ENCODE measurements at places on chromosomes 2 and 18. TPM values are rescaled to one million over a fixed set of nuclear protein-coding genes. Genes with fewer than 3 reads are reported as not detected.

Gene ECEL1
- total RNA-seq = not detected

DNA sequence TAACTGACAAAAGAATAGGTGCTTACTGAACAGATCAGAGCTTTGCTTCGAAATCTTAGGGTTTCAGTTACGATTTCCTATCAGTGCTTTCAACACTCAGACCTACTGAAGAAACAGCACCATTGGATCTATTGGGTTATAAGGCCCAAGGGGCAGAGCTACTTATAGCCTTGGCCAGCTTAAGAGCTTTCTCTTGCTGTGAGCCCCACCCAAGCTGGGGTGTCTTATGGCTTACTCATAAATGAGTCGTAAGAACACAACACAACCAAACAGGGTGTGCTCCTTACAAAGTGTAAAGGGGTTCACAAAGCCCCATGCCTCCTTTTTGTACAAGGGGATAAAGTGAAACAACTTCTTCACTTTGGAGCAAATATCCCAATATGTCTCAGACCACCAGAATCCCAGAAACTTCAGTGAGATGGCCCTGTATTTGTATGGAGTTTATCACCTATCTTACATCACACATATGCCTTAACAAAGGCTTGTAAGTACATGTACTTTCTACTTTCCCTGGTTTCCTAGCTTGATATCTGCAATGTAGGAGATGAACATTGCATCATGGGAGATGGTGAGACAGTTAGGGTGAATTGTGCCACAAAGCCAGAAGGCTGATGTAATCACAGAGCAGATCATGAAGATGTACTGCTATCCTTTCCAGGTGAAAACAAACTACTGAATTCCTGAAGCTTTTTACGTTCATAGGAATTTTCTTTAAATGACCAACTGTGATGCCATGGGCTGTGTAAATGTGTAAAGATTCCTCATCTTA lies 115.5 kb upstream of the GLI2 start:
- H3K4me3 ChIP-seq = no peak overlapping the region
- H3K36me3 ChIP-seq = no peaks in the 10 kb centered on the region
- no peaks in the 10 kb centered on the region for H3K4me1 ChIP-seq
- peaks cover 6% of the 10 kb centered on the region for H3K27me3 ChIP-seq
- H3K27ac ChIP-seq = no peak overlapping the region

DNA sequence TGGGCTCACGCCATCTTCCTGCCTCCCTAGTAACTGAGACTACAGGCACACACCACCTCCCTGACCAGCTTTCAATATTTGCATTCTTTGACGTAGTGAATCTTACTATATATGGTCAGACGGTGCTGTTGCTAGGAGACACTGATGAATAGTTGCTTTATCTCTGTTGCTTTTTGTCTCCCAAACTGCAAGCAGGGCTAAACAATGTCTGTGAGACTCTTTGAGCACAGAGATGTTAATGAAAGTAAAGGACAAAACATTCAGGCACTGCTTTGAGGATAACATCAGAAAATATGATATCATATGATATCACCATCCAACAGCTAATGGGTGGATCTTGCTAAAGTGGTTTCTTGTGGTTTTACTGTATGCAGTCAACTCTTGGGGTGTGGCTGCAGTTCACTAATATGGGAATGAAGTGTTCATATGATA lies 43.0 kb downstream of the EMILIN2 start:
- H3K4me3 ChIP-seq = no peak overlapping the region
- no peak overlapping the region for H3K27ac ChIP-seq
- H3K4me1 ChIP-seq = peaks cover 25% of the 10 kb centered on the region
- peaks cover 18% of the 10 kb centered on the region for H3K36me3 ChIP-seq

- DNase-seq = no peak
- no peaks in the 10 kb centered on the region for H3K36me3 ChIP-seq
- H3K4me3 ChIP-seq = no peak overlapping the region
- H3K27me3 ChIP-seq = peaks cover 5% of the 10 kb centered on the region
- H3K4me1 ChIP-seq = no peaks in the 10 kb centered on the region
- no peak overlapping the region for H3K27ac ChIP-seq
Observed at GRCh38 chr2:212939777-212940531, 211.5 kb downstream of the IKZF2 start.

DNA sequence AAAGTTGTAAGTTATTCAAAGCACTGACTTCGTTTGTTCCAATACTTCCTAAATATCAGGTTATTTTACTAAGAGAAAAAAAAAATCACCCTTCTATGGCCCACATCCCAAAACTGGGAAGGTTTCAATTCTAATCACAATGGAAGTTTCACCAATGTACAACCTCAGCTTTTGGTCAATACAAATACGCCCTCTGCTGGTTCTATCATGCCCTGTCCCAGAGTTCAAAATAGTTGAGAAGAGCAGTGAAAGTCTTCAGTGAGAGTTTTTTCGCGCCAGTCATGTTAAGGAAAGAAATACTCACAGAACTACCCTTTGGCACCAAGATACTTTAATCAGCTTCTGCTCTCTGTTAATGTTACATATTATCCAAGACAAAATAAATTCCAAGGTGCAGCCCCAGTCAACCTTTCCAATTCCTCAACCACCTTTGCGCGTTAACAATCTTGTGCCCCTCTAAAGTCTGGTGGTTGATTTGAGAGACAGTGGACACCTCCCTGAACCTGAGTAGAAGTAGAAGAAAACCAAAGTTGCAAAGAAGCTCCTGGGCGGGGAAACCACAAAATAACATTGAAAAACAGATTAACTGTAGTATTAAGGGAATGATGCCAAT lies 59.9 kb downstream of the SUMO1 start:
- H3K4me1 ChIP-seq = peaks cover 3% of the 10 kb centered on the region
- no peak for DNase-seq
- peaks cover 8% of the 10 kb centered on the region for H3K27me3 ChIP-seq

DNA sequence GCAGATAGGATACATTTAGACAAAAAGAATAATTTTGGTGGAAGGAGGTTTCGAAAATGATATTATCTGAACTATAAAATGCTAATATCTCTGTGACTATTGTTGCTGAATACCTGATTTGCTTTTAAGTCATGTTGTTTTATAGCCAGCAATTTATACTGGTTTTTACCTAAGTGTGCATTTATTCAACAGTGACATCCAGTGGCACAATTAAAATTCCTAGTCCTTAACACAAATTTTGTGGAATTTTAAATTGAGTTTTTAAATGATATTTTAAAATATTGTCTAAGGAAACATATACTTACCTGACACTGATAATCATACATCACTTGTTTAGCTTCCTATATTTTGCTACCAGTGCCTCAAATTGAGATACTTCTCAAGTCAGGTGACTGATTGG lies 144.8 kb downstream of the ARHGAP28 start:
- no peaks in the 10 kb centered on the region for H3K4me1 ChIP-seq
- no peaks in the 10 kb centered on the region for H3K36me3 ChIP-seq
- H3K27ac ChIP-seq = no peak overlapping the region
- DNase-seq = no peak

GRCh38 chr2:122794100-122794499 lies 1038.6 kb downstream of the TSN start:
- H3K27me3 ChIP-seq = no peaks in the 10 kb centered on the region
- H3K27ac ChIP-seq = no peak overlapping the region
- H3K4me3 ChIP-seq = no peak overlapping the region
- no peaks in the 10 kb centered on the region for H3K36me3 ChIP-seq

- no peak overlapping the region for H3K4me3 ChIP-seq
- no peaks in the 10 kb centered on the region for H3K36me3 ChIP-seq
- peaks cover 4% of the 10 kb centered on the region for H3K27me3 ChIP-seq
- H3K4me1 ChIP-seq = no peaks in the 10 kb centered on the region
Observed at GRCh38 chr2:136505462-136505861, 259.9 kb upstream of the THSD7B start.

- H3K4me1 ChIP-seq = peaks cover 8% of the 10 kb centered on the region
- peaks cover 8% of the 10 kb centered on the region for H3K27me3 ChIP-seq
- no peak overlapping the region for H3K27ac ChIP-seq
- no peaks in the 10 kb centered on the region for H3K36me3 ChIP-seq
Observed at GRCh38 chr18:62403120-62403519, 78.0 kb downstream of the TNFRSF11A start.

GRCh38 chr18:51097021-51097822 lies 67.2 kb downstream of the SMAD4 start:
- peaks cover 3% of the 10 kb centered on the region for H3K27me3 ChIP-seq
- H3K4me3 ChIP-seq = no peak overlapping the region
- no peaks in the 10 kb centered on the region for H3K4me1 ChIP-seq
- no peak for DNase-seq
- H3K27ac ChIP-seq = no peak overlapping the region

DNA sequence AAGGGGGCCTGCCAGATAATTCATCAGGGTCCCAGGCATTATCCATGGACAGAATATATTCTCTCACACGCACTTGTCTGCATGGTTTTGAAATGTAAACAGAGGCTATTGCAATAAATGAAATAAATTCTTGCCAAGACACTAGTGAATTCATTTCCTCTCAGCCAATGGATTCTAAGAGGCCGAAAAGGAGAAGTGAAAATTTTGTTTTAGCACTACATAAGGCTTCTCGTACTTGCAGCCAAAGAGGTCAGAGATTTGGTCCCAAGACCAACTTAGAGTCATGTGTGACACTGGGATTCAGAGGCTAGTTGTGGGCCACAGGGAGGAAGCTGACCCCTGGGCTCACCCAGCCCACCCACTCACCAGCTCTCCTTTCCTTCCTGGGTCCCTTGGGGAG lies 184.1 kb upstream of the GLI2 start:
- no peak overlapping the region for H3K27ac ChIP-seq
- no peak overlapping the region for H3K4me3 ChIP-seq
- H3K27me3 ChIP-seq = peaks cover 15% of the 10 kb centered on the region
- no peak for DNase-seq
- no peaks in the 10 kb centered on the region for H3K36me3 ChIP-seq
- peaks cover 2% of the 10 kb centered on the region for H3K4me1 ChIP-seq

GRCh38 chr2:186610785-186611184 lies 20.9 kb downstream of the ITGAV start:
- no peak overlapping the region for H3K27ac ChIP-seq
- H3K4me3 ChIP-seq = no peak overlapping the region
- DNase-seq = no peak
- H3K36me3 ChIP-seq = peaks cover 10% of the 10 kb centered on the region
- no peaks in the 10 kb centered on the region for H3K27me3 ChIP-seq

Data from activated naive CD8-positive, alpha-beta T cell treated with anti-CD3 and anti-CD28 coated beads, Interleukin-2, amount 10 ng/mL, durations not matched to agents 7 days and 5 days (primary cell).